ENCODE measurements at places on chromosomes 3 and 15.

- no peak for DNase-seq
Observed at GRCh38 chr3:100756441-100756840, 47.1 kb downstream of the TFG start.

- no peak for DNase-seq
Observed at GRCh38 chr3:168796339-168796738, 700.6 kb upstream of the GOLIM4 start.

- DNase-seq, result no peak
Observed at GRCh38 chr15:28975766-28976179, 90.0 kb downstream of the APBA2 start.

GRCh38 chr15:26433818-26434217, 339.0 kb downstream of the GABRB3 start:
- DNase-seq, result no peak

DNA sequence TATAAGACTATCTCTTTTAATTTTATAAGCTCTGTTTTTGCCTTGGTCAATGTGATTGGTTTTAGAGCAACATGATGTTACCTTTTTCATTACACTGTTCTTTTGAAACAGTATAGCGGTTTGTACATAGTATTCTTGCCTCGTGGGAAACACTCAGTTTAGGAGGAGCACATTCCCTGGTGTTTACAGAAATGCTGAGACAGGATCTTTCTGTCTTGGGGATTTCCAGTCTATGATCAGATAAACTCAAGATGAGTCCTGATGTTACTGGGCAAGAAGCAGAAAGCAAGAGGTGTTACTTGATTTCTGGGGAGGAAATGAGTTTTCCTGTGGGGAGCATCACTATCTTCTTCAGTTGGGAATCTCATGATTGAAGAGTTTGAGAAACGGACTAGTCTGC, 2.5 kb downstream of the TMEM266 start:
- DNase-seq, result no peak

GRCh38 chr3:159169828-159170227, 368.0 kb downstream of the MFSD1 start:
- no peak for DNase-seq

DNA sequence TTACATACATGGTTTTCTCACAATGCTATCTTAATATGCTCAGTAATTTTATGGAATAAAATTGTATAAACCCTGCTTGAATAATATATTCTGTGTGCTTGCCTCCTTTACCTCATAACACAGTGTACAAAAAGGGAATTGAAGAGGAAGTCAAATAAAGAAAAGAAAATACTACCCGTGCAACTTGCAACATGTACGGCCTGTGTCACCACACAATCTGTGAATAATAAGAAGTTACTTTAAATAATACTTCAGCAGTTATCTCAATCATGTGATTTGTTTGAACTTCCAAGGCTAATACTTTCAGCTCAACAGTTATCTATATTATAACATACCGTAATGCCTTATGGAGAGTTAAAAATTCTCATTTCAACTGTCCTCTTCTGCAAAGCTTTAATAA, 58.1 kb upstream of the SATB1 start:
- DNase-seq, result no peak

GRCh38 chr15:59060348-59060747, 44.6 kb upstream of the CCNB2 start:
- no peak for DNase-seq

GRCh38 chr3:45472795-45473194, 84.4 kb downstream of the LARS2 start:
- no peak for DNase-seq

DNA sequence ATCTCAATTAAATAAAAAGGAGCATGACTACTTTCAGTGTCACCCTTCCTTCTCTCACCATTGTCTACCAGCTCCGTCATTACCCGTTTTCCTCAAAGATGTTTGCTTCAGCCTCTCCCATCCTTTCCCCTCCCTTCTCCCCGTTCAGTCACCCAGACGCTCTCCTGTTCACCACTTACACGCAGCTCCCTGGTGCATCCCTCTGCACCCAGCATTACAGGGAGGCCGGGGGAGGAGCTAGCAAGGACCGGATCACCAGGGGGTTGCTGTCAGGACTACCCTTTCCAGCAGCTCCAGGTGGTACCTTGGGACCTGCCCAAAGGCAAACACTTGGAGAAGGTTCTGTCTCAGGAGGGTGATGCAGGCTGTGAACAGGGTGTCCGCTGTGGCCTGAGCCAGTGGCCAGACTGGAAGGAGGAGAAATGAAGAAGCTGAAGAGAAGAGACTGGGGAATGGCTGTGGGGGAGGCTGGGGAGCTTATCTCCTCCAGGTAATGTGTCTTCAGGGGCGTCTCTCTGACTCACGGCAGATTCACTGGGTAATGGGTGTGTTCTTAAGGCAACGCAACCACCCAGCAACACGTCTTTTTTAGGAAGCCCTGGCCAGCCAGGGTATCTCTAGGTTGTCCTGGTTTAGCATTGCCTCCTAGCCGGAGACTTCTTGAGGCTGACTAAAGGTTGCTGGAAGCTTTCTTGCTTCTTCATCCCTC, 21.8 kb upstream of the BDH1 start:
- DNase-seq, result no peak

DNA sequence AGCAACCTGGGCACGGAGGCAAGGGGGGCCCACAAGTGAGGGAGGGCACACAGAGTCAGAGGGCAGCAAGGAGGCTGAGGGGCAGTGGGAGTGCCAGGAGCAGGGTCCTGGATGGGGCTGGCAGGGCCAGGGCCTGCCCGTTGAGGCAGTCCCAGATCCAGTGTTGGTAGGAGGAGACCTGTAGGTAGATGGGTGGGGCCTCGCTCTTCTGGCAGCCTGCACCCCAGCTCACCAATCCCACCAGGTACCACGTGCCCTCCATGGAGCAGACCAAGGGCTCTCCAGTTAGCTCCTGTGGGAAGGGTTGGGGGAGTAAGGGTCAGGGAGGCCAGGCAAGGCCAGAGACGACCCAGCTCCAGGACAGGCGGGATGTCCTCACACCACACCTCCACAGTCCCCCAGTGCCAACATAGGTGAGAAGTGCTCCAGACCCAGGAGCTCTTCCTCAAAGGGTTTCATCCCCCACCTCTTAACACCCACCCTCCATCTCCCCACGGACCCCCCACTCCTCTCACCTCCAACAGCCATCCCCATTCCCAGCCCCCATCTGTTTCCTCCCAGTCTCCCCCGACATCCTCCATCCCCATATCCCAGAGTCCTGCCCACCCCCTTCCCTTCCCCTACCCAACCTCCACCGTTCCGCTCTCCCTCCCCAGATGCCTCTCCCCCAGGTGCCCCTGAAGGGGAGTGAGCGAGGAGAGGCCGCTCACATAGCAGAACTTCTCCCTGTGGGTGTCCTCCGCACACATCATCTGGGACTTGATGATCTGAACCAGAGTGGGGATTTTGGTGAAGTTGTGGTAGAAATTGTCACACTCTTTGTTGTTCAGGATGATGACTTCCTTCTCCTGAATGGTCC, 5.2 kb downstream of the PRSS50 start:
- DNase-seq, result no peak

- DNase-seq, result no peak
Observed at GRCh38 chr3:193769437-193769836, 176.4 kb downstream of the OPA1 start.

DNA sequence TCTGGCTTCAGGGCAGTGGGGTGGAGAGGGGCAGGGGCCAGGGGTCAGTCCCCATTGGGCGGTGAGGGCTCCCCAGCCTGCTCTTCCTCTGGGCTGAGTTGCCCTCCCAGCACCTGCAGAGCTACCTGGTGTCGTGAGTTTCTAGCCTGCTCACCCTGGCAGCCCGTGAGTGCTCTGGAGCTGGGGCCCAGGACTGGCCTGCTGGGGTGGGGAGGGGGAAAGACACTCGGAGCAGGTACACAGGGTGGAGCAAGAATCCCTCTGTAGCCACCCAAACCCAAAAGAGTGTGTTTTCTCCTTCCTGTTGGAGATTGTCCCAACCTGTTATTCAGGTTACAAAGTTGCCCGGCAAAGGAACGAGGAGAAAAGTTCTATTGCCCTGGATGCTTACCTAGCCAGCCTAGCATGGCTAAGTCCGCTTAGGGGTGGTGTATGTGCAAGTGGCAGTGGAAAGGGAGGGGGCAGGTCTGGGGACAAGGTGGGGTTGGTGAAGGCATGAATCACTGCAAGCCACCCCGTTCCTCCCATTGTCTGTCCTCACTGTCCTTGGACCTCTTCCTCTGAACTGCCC, 8.9 kb downstream of the FAM3D start:
- DNase-seq, result no peak

DNA sequence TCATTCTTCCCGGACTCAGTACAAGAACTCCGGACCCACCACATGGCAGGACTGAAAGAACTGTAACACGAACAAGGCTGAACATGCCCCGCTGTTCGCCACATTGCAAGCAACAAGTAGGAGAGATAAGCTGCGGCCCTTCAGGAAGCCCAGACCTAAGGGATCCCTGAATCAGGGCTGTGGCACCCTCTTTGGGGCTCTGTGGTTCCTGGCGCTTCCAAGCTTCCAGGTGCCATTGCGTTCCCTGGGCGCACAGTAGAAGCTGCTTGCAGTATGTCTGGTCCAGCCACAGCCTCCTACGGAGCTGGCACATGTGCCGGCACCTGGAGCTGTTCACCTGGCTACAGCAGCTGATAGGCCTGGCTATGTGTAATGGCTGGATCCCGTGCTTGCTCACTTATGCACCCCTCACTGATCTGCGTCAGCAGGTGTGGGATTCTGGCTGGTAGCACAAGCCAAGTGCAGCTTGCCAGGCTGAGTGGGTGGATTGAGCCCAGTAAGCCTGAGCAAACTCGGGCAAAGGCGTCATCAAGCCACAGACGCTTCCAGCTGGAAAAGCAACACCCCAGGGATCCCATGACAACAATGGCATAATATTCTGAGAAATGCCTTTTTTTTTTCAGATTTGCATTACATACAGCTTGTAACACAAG, 748.6 kb upstream of the GBE1 start:
- DNase-seq, result no peak

DNA sequence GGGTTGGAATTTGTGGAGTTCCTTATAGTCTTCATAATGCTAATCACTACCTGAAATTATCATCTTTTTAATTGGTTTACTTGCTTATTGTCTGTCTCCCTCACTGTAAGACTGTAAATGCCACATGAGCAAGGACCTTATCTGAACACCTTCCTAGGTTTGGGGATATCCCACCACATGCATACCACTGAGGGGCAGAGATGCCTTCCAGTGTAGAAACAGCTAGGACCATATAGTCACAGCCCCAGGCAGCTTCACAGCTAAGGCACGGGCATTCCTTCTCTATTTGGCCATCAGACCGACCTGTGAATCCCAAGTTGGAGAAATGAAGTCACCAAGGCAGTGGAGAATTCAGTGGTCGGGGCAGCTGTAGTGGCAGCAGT, 28.6 kb downstream of the PAQR9 start:
- DNase-seq, result no peak

GRCh38 chr3:57173687-57174086, 8.5 kb upstream of the IL17RD start:
- no peak for DNase-seq

DNA sequence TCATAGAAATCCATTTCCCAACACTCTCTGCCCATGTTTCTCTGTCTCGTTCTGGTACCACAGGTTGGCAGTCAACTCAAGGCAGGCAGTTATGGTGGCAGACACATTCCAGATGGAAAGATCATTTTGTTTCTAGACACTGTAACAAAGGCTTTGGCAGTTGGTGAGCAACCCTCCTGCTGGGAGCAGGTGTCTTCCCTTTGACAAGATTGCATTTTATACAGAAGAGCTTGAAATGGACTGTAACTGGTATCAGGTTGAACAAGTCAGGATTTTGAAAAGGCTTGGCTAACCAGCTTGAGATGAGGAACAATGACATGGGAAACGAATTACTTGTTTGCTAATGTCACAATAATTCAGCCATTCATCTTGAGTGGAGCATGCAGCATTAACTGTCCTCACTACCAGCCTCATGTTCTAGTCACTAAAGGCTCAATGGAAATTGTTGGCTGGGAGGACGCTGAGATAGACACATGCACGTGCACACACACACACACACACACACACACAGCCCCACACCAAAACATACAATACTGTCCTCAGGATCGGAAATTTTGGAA, 170.0 kb downstream of the SEMA6D start:
- DNase-seq, result peak; percentile 68

GRCh38 chr15:80974914-80975313, 14.7 kb downstream of the MESD start:
- no peak for DNase-seq

DNA sequence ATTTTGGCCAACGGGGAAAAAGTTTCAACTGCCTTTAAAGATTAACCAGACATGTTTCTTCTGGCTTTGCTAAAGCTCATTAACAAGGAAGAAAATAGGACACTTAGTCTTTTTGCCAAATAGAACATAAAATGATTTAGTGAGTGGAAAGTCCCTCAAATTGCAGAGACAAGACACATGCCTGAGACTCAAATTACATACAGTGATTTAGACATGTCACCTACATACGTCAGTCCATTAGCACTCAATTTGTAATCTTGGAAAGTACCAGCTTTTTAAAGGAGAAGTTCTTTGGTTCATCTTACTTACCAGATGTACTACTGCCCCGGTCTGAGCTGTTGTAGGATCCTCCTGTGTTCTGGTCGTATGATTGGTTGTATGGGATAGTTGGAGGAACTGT, 1134.2 kb downstream of the ROBO1 start:
- DNase-seq, result no peak

DNA sequence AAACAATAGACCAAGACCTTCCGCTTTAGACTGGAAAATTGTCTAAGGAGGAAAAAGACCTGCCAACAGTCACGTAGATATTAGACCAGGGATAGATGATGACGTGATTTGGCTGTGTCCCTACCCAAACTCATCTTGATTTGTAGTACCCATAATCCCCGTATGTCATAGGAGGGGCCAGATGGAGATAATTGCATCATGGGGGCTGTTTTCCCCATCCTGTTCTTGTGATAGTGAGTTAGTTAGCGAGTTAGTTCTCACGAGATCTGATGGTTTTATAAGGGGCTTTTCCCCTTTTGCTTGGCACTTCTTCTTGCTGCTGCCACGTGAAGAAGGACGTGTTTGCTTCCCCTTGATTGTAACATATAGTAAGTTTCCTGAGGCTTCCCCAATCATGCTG, 31.7 kb upstream of the SUCLG2 start:
- DNase-seq, result no peak

GRCh38 chr3:172211123-172211522, 171.7 kb downstream of the FNDC3B start:
- DNase-seq, result no peak

- no peak for DNase-seq
Observed at GRCh38 chr3:377158-377561, 180.6 kb downstream of the CHL1 start.

DNA sequence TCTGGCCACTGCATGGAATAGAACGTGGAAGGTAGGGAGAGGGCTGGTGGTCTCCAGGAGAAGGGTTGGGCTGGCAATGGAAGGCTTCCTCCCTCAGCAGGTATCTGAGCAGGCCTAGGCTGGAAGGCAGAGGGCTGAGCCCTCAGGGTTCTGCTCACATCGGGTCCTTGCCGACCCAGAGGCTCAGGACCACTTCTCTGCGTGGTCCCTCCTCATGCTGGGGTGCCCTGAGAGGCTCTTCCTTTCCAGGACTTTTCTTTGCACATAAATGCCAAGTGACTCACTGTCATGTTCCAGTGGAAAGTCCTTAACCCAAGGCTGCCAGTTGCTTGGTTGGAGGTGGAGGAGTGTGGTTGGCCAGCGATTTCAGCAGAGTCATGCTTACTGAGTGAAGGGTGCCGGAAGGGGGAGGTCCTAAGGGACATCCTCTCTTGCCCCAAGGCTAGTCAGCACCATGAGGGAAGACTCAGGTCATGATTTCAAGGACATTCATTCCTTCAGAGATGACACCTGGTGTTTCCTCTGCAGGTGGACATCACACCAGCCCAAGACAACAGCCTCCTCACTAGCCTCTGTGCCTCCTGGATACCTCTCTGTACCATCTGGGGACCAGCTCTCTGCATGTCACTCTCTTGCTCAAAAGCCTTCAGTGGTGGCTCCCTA, 8.2 kb downstream of the SLC6A6 start:
- DNase-seq, result no peak
